ENCODE measurements at places on chromosomes 5 and 9.

DNA sequence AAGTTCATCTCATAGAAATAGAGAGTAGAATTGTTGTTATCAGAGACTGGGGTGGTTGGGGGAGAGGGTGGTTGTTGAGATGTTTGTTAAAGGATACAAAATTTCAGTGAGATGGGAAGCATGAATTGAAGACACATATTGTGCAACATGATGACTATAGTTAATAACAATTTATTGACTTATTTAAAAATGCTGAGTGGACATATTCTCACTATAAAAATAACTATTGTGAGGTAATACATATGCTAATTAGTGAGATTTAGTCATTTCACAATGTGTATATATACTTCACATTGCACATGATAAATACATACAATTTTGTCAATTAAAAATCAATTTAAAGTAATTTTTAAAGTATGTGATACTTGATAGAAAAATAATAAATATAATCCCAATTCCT, 722.5 kb upstream of the CHD1 start:
- DNase-seq = no peak

- no peak for DNase-seq
Observed at GRCh38 chr9:127714020-127714750, 1.3 kb downstream of the PTRH1 start.

- no peak for DNase-seq
Observed at GRCh38 chr9:110338143-110338542, 480 bp upstream of the TXNDC8 start.

DNA sequence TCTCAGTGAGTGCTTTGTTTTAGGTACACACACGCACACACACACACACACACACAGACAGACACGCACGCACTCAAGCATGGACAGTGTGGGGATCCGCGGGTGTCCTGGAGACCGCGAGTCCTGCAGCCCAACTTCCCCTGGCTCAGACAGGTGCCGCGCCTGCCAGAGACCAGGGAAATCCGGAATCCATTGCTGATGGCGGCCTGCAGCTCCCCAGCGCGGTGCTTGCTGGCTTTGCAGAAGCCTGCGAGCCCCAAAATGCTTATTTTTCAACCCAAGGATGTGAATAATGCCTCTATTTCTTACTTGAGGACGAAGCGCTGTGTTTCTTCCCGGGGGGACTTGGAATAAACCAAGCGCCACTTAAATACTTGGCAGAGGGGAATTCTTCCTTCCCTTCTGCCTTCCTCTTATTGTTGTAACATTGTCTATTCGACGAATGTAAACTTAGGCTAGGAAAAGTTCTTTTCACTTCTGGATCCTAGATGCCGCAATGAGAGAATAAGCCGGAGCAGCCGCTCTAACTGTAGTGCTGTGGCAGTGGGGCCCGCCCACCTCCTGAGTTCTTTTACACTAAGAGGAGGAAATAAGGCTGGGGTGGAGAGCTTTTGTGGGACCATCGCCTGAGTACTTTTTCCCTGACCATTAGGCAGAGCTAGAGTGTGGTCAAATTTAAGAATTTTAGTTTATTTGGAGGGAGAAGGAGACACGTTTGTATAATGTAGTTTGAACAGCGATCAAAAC, 802 bp downstream of the ITGA2 start:
- no peak for DNase-seq

DNA sequence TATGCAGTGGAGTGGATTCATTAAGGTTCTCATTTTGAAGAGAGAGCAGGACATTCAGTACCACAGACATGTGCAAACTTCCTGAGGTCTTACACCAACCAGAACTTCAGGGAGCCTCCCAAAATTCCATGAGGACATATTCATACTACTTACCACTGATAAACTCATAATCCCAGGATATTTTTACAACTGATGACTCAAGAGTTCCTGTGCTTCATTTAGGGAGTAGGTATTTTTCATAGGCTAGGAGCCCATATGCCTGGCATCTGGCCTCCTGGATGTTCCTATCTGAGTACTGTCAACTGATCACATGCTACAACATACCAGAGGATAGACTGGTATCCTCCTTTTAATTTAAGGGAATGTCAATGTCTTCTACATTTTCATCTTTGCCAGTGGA, 578.0 kb downstream of the EFNA5 start:
- no peak for DNase-seq

DNA sequence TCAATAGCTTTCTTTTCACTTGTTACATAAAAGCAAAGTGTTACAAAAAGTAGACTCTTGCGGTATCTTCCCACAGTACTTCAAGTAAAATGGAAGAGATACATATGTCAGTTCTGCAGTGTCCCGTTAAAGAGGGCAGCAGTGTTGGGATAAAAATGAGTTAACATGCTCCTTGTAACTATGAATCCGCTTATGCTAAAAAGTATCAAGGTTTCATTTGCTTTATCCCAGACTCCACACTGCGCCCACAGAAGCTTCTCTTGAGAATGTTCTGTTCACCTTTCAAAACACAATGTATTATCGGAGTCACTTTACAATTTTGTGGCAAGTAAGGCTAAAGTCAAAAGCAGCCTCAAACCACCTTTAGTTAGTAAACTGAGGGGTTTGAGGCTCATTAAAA, 790 bp downstream of the PTAR1 start:
- DNase-seq = no peak

DNA sequence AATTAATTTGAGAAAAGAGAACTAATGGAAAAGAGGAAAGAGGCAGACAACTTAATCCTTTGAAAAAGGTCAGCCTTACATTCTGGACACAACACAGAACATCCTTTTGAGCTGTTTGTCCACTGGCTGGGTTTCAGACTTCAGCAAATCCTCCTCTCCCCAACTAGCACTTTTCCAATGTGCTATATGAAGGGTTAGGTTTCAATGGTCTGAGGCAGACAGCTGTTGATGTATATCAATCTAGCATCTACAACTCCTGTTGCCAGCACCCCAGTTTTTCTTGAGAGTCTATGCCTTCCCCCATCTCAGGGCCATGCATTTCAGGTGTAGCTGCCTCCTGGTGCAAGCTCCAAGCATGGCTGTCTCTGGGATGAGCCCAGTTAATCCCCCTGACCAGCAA, 174.2 kb downstream of the TRIM32 start:
- DNase-seq = no peak

DNA sequence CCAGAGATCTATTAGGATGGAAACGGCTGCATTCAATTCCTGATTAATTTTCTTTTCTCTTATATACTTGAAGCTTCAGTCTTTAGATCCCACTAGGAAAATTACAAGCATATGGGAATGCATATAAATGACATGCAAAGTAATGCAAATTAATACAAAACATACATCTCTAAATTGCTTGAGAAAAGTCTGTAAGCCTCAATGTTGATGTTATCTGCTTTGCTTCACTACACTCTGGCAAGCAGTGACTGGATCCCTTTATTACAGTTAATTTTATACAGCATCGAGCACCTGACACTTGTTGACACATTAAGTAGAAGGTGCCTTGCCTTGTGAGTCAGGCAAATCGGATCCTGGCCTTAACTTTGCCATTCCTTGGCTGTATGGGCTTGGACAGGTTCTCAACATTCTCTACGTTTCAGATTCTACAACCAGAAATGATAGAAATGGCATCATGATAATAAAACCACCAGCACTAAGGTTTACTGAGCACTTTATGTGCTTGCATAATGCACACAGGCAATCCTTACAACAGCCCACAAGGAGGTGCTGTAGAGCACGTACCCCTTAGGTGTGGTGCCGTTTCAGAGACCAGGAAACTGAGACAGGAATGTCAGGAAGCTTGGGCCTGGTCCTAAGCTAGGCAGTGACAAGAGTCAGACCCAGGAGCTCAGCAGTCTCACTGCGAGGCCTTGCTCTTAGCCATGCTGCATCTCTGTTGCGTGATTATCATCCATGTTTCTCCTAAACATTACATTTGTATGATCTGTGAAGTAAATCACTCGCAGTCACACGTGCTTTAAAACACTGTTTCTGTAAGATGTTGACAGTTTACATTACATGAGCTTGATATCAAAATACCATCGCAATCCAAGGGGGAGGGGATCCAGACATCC, 2.7 kb downstream of the GCNT4 start:
- no peak for DNase-seq

DNA sequence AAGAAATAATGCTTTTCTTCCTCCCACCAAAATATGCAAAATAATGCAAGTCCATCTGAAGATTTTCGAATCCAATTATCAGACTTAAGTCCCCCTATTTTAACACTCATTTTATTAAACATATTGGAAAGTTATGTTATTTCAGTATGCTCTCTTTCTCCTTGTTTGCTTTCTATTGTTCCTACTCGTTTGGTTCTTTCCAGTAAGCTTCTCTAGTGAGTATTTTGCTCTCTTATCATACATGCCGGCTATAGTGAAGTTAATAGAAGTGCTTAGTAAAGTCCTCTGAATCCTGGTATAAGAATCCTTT, 517 bp downstream of the ALDH1A1 start:
- DNase-seq = no peak

- no peak for DNase-seq
Observed at GRCh38 chr9:136495238-136495800, 12.5 kb upstream of the SEC16A start.

GRCh38 chr5:165241811-165242210, 1736.4 kb downstream of the MAT2B start:
- DNase-seq = no peak

GRCh38 chr9:127392166-127392565, 4.8 kb upstream of the SLC2A8 start:
- no peak for DNase-seq

GRCh38 chr5:172334641-172335040, 51.1 kb upstream of the UBTD2 start:
- no peak for DNase-seq

DNA sequence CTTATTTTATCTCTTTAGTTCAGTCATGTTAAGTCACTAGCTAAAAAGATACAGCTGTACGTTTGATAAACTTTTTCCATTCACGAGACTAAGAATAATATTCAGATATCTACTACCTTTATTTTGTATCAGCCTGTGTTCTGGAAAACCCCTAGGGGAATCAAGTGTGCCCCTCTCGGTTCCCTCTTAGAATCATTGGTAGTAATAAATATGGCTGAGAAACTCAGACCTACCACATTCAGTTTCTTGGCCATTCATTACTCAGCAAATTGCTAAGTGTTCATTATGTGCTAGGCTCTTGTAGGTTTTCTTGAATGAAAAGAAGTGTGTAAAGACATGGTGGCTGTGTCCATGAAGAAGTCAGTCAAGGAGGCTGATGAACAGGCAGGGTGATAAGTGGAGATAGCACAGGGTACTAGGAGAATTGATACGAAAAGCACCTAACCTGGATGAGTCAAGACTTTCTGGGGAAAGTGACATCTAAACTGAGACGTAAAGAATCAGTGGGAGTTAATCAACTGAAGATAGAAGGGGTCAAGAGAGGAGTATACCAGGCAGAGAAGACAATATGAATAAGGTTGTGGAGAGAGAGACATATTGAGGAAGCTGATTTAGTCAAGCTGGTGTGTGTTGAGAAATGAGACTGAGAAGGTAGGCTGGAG, 86.2 kb downstream of the CSNK1G3 start:
- DNase-seq = no peak

DNA sequence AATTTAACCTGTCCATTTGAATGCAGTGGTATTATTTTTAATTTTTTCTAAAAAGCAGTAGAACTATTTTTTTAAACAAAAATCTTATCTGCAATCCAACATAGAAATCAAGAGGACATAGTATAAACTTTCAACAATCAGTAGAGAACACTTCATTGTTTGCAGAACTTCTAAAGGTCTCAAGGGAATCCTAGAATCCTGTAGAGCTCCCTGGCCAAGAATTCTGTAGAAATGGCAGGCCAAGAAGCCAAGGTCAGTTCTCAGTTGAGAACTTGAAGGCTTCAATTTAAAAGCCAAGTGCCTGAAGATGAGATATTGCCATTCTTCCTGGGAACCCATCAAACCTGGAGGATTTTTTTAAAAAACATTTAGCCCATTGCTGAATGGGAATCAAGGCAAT, 199.2 kb upstream of the KLF4 start:
- no peak for DNase-seq

- no peak for DNase-seq
Observed at GRCh38 chr5:149796836-149797235, 66.7 kb downstream of the PPARGC1B start.

- DNase-seq = no peak
Observed at GRCh38 chr9:126296687-126297086, 29.9 kb upstream of the MVB12B start.

- no peak for DNase-seq
Observed at GRCh38 chr5:87020099-87020934, 247.4 kb upstream of the RASA1 start.

DNA sequence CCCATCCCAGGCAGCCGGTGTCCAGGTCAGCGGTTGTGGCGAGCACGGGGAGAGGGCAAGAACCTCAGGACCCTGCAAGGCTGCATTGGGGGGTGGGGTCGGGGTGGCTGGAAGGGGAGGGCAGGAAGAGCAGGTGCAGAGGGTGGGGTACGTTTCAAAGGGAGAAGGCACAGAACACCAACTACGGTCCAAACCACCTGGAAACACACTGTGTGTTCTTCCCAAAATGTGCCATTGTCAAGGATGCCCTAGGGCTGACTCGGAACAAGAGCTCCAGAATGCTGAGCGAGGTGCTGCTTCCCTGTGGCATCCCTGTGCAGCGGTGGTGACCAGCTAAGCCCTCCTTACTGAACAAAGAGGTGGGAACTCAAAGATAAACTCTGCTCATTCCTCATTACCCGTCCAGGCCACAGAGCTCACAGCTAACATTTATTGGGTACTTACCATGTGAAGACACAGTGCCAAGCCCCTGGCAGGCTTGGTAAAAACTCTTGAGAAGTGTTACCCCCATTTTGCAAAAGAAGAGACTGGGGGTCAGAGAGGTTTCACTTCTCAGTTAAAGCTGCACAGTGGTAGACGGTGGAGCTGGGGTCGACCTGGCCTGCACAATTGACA, 153.8 kb downstream of the COL23A1 start:
- DNase-seq = no peak

DNA sequence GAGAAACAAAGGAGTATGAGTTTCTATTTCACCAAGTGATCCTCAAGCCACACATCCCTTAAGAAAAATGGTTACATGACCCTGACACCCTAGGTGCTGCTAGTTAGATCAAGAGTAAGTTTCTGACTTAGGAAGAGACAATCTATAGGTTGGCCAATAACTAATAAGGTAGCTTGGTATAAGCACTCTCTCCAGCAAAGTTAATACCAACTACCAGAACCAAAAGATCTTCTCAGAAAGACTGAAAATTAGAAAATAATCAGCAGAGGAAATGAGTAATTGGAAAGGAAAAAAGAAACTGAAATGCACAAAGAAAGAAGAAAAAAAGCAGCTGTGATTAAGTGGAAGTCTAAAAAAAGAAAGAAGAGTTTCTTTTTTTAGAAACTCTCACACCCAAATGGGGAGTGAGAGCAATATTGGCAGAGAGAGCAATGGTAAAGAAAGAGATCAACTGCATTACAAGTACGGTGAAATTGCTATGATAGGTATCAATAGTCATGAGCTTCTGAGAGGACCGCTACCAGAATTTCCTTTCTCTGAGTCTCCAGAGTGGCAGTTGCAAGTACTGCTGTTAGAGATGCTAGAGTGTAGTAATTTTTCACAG, 195.5 kb downstream of the TMEM167A start:
- DNase-seq = no peak

GRCh38 chr9:13810510-13810909, 503.4 kb downstream of the NFIB start:
- no peak for DNase-seq

- no peak for DNase-seq
Observed at GRCh38 chr5:168438349-168438748, 47.9 kb upstream of the RARS1 start.

- no peak for DNase-seq
Observed at GRCh38 chr5:131677115-131677514, 42.1 kb upstream of the RAPGEF6 start.

Data from stimulated activated CD4-positive, alpha-beta T cell treated with anti-CD3 and anti-CD28 coated beads, Interleukin-1b, Interleukin-23, amount 100 ng/mL, for 24 hours (primary cell).